Tongue (tissue), 3 donors: ENCODE measurements at places on chromosomes 7 and 10. TPM values are rescaled to one million over a fixed set of nuclear protein-coding genes. Genes with fewer than 3 reads are reported as not detected.

The PAPOLB gene
- 0.10 TPM for total RNA-seq

The POMZP3 gene
- 1.0 TPM for total RNA-seq

The SLC29A4 gene
- total RNA-seq: 11.2 TPM

The PKD2L1 gene
- not detected for total RNA-seq

The PDGFA gene
- total RNA-seq: 50.6 TPM

The KIFBP gene
- 33.0 TPM for total RNA-seq

The GIMAP4 gene
- total RNA-seq: 42.2 TPM

The GPR85 gene
- total RNA-seq: 1.2 TPM

The MACC1 gene
- total RNA-seq: 6.9 TPM
